ENCODE measurements at places on chromosomes 1 and 21. TPM values are rescaled to one million over a fixed set of nuclear protein-coding genes. Genes with fewer than 3 reads are reported as not detected.

DNA sequence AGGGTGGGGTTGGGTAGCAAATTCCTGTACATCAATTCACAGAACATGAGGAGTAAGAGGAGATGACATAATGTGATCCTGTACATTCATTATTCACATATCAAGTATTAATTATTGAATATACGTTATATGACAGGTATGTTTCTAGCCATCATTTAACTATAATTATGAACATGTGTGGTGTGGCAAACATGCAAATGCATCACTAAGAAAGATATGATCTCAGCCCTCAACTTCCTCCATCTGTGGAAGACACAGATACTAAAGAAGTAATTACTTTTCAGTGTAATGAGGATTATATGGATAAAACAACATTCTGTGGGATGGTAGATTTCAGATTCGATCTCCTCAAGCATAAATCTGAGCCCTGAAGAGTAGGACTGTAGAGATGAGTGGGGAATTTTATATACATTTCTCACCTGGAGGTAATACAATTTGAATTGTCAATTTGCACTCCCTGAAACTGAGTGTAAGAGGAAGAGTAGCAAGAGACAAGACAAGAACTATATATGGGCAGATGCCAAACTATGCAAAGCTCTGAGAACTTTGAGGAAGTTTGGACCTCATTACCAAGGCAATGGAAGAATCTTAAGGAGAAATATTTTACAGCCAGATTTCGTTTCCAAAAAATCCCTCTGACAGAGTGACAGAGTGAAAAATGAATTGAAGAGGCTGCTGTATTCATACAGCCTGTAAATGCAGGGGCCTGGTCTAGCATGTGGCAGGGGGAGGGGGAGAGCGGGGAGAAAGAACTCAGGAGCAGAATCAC is 275.5 kb downstream of the TPR start:
- no peak for DNase-seq

- no peak for DNase-seq
These were observed 1198.9 kb downstream of the PLA2G4A start for GRCh38 chr1:188027613-188028012.

Gene C1QA
- 1.3 TPM for total RNA-seq

- no peak for DNase-seq
These were observed 19.6 kb downstream of the EIF4G3 start for GRCh38 chr1:21157054-21157453.

DNA sequence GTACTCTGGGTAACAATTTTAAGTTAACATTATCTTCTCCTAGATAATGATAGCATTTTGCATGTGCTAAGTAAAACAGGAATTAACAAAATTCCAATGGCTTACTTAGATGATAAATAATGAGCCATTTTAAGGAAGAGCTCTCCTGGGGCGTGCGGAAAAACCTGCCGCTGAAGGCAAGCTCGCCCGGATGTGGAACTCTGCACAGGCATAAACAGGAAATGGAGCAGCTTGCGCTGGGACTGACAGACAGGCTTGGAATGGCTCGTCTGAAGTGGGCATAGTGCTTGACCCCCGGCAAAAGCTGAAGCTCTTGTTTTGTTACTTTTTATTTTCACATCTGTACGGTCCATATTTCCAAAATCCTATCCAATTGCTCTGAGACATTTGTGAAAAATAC is 169.2 kb downstream of the ZNF281 start:
- DNase-seq, result no peak

DNA sequence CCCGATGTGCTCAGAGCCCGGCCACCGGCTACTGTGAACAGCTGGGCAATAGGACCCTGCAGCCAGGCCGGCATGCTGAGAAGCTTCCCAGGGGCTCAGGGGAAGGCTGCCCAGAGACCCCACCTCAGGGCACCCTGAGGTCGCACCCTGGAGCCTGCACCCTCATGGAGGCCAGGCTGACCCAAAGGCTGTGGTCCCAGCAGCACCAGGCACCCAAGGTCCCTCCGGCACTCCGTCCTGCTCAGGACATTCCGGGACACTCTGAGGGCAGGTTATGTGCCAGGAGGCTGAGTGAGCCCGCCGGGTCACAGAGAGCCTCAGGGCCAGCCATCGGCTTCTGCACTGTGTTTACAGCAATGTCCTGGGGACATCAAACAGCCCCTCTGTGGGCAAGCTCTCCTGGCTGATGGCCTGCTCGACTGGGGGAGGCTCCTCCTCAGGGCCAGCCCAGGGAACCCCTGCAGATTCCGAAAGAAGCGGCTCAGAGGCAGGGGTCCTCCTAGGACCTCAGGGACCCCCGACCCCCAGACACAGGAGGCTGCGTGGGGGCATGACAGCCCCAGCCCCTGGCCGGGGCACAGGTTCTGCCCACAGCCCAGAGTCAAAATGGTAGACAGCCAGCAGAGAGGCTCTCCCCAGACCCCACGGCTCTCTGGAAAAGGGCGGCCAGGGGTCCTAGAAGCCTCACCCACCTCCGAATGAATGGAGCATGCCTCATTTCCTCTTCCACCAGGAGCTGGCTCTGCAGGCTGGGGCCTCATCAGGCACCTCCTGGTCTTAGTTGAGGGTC is 8.2 kb downstream of the SLC19A1 start:
- DNase-seq, result no peak

- DNase-seq, result no peak
These were observed 34.9 kb upstream of the SCYL3 start for GRCh38 chr1:169928438-169929209.

DNA sequence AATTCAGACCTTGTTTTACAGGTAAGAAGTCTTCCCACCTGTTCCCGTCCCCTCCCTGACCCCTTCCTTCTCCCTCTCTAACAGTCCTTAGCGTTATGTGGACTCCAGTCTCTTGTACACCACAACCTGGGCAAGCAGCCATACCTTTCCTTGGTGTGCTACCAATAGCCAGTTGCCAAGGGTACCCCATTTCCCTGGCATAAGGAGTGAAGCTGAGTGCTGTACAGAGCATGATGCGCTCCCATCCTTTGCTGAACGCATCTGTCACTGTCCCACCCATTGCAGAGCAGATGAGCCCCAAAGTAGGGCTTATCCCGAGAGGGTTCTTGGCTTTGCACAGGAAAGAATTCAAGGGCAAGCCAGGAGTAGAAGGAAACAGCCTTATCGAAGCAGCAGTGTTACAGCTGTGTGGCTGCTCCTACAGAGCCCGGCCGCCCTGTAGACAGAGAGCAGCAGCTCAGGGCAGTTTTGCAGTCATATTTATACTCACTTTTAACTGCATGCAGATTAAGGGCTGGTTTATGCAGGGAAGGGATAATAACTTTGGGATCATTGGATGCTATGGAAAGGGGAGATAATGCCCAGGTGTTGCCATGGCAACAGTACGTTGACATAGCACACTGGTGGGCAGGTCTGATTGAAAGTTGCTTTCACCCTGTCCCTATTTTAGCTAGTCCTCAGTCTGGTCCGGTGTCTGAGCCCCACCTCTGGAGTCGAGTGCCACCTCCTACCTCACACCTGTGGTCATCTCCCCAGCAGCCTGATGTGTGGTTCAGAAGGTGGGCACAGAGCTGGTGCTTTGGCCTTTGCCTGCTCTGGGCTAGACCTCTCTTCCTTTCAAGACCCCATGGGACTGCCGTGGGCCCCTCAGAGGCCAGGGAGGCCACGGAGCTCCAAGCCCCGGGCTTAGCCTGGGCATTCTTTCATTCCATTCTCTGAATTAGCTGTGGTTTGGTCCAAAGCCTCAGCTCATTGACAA is 5.1 kb downstream of the FHAD1 start:
- DNase-seq, result no peak

Gene PYCR2
- total RNA-seq, result 54.4 TPM

Gene PDC
- total RNA-seq, result not detected

- no peak for DNase-seq
These were observed 251.1 kb upstream of the RGS18 start for GRCh38 chr1:191907121-191907520.

DNA sequence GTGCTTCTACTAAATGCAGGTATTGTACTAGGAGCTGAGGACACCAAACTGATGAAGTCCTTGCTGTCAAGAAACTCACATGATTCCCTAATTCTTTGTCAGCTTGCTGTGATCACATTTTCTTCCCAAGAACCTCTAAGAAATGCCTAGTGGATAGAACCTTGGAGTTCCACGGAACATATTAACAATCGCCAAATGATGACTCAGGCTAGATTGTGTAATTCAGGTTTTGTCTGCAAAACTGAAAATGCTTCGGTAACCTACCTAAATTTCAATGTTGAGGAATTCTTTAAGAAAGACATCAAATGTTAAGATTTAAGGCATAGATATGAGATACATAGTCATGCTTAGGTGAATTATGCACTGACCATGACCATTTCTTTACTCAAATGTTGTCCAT is 1.7 kb upstream of the GADD45A start:
- DNase-seq, result no peak

DNA sequence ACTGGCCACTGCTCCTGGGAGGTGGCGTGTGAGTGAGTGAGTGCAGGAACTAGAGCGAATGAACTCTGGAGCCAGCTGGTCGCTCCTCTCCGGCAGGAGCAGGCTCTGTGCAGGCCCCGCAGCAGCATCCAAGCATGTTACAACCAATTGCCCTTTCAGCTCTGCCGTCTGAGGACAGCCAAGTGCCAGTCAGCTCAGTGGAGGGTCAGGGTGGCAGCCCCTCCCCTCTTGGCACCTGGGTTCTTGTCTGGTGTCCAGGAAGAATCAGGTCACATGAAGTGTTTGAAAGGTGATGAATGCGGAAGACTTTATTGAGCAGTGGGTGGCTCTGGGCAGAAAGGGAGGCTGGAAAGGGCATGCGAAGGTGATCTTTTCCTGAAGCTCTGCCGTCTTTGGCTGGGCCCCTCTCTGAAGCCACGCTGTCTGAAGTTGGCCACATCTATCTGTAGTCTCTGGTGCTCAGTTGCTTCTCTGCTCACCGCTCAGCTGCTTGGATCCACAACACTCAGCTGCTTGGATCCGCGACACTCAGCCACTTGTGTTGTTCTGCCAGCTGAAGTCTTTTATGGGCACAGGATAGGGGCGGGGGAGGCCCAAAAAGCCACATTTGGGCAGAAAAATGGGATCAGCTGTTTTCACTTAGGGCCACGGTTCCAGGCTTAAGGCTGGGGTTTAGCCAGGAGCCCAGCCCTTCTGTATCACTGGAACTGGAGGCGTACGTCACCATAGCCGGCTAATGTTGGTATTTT is 139.8 kb downstream of the ADSS2 start:
- DNase-seq, result no peak

Gene KCNK1
- 0.26 TPM for total RNA-seq

DNA sequence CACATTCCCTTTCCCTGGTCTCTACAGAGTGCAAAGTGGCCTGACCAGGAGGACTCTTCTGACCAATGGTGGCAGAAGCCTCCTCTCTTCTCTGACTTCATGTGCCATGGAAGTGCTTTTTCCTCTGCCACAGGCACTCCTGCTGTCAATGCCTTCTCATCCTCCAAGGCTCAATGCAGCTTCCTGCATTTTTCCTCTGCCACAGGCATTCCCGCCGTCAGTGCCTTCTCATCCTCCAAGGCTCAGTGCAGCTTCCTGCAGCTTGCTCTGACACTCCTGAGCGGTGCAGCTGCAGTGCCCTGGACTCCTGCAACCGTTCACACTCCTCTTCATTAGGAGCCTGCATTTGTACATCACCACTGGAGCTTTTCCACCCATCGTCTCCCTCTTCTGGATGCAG is 4.7 kb upstream of the ADARB1 start:
- no peak for DNase-seq

Gene EPS15
- total RNA-seq, result 67.1 TPM

Gene AIRE
- not detected for total RNA-seq

- no peak for DNase-seq
These were observed 231 bp upstream of the RPS6KA1 start for GRCh38 chr1:26529405-26529654.

GRCh38 chr1:167294528-167294927 is 73.8 kb downstream of the POU2F1 start:
- DNase-seq, result no peak

GRCh38 chr1:243667591-243667990 is 182.5 kb downstream of the AKT3 start:
- no peak for DNase-seq

- peak; percentile 28 for DNase-seq
These were observed 42.0 kb upstream of the ID3 start for GRCh38 chr1:23601135-23601967.

DNA sequence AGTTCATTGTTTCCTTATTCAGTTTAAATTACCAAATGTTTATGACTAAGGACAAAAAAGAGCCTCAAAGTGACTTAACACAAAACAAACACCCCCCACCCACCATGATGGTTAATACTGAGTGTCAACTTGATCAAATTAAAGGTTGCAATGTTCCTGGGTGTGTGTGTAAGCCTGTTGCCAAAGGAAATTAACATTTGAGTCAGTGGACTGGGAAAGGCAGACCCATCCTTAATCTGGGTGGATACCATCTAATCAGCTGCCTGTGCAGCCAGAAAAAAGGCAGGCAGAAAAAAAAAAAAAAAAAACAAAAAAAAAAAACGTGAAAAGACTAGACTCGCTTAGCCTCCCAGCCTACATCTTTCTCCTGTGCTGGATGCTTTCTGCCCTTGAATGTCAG is 543.4 kb downstream of the NEGR1 start:
- no peak for DNase-seq

Gene SLC44A5
- not detected for total RNA-seq

DNA sequence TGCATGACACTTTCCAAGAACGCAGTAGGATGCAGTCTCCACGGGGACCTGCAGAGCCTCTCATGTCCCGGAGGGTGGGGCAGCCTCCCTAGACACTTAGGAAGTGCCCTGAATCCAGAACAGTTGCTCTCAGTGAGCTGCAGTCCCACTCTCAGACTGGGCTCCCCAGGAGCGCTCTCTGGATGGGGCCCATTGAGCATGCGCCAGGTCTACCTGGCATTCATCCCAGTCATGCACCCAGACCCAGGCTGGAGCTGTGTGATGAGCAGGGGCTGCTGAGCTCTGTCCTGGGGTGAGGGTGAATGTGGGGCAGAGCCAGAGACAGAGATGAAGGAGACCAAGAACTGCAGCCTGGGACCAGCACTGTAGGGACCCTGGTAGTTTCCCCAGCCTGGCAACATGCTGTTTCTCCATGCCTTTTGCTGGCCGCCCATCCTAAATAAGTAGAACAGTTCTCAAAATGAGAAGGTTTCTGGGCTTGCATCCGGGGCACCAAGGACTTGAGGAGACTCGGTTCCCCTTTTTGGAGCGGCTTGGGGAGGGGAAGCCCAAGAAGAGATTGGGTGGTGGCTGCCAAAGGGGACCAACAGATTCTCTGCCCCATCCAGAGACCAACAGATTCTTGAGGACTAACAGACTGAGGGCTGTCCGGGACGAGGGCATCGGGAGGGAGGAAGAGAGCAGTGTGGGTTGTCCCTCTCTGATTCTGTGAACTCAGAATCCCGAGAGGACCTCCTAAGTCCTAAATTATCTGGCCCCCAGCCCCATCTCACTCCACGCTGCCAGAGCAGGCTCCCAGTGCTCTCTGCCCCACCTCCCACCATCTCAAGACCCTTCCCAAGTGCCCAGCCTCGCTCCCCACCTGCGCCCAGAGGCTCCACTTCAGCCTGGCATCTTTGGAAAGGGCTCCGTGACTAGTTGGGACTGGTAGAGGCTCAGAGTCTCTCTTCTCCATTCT is 1.0 kb upstream of the PGLYRP4 start:
- no peak for DNase-seq

Gene TSPAN1
- total RNA-seq, result 0.54 TPM

- no peak for DNase-seq
These were observed 79.1 kb upstream of the IVNS1ABP start for GRCh38 chr1:185396126-185396525.

Data from T-cell (primary cell).